Progenitor cell of endocrine pancreas (in vitro differentiated cells): ENCODE measurements at places on chromosomes 5 and 9. TPM values are rescaled to one million over a fixed set of nuclear protein-coding genes. Genes with fewer than 3 reads are reported as not detected.
A peak's percentile ranks its signal among the peaks of the same experiment; 100 is the strongest.

DAPK1 gene
- total RNA-seq: 202 and 228 TPM in 2 replicates

PLPP7 gene
- 3.6 TPM in 2 replicates for total RNA-seq

LHX6 gene
- 1.6 and 3.1 TPM in 2 replicates for total RNA-seq

SREK1 gene
- 122 and 123 TPM in 2 replicates for total RNA-seq

SPOCK1 gene
- total RNA-seq: 32.9 and 41.4 TPM in 2 replicates

SHOC1 gene
- total RNA-seq: not detected in 2 replicates

PCSK5 gene
- 7.3 and 9.8 TPM in 2 replicates for total RNA-seq

FBXL7 gene
- 14.8 and 15.4 TPM in 2 replicates for total RNA-seq

CDC20B gene
- not detected in 2 replicates for total RNA-seq

DNA sequence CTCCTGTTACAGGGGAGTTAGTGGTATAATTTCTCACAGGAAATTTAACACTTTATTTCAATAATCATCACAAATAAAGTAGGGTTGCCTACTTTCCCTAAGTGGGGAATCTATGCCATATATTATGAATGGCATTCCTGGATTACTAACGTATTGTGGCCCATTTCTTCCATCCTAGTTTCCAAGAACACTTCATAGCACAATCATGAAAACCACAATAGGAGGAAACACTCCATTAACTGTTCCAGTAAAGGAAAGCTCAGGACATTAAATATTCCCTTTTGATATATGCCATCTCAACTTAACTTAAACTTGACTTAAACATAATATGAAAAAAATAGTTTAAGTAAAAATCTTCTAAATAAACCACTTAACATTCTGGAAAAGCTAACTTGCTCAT lies 2.1 kb downstream of the CPLANE1 start:
- H3K4me1 ChIP-seq: no peaks in the 10 kb centered on the region
- H3K27ac ChIP-seq: no peak overlapping the region
- H3K4me3 ChIP-seq: peak overlapping the region; percentile 77
- peaks cover 3% of the 10 kb centered on the region for H3K36me3 ChIP-seq
- DNase-seq: no peak

- H3K27ac ChIP-seq: peak overlapping the region; percentile 64
- no peak for DNase-seq
- H3K4me1 ChIP-seq: peaks cover 3% of the 10 kb centered on the region
Observed at GRCh38 chr5:7540736-7541485, 145.0 kb downstream of the ADCY2 start.

- peaks cover 9% of the 10 kb centered on the region for H3K4me1 ChIP-seq
- no peaks in the 10 kb centered on the region for H3K27me3 ChIP-seq
- no peaks in the 10 kb centered on the region for H3K36me3 ChIP-seq
Observed at GRCh38 chr5:118678746-118679145, 309.6 kb downstream of the DTWD2 start.

GRCh38 chr5:113215401-113216060 lies 219.3 kb downstream of the TSSK1B start:
- peaks cover 24% of the 10 kb centered on the region for H3K4me1 ChIP-seq
- peak overlapping the region; percentile 4 for H3K27ac ChIP-seq
- H3K36me3 ChIP-seq: no peaks in the 10 kb centered on the region

- H3K27ac ChIP-seq: no peak overlapping the region
- H3K36me3 ChIP-seq: no peaks in the 10 kb centered on the region
- DNase-seq: no peak
- no peak overlapping the region for H3K4me3 ChIP-seq
- no peaks in the 10 kb centered on the region for H3K27me3 ChIP-seq
Observed at GRCh38 chr5:106307265-106307664, 1363.5 kb downstream of the EFNA5 start.

GRCh38 chr5:171739271-171739670 lies 46.3 kb upstream of the SMIM23 start:
- no peaks in the 10 kb centered on the region for H3K36me3 ChIP-seq
- no peak overlapping the region for H3K4me3 ChIP-seq
- no peaks in the 10 kb centered on the region for H3K4me1 ChIP-seq
- H3K27me3 ChIP-seq: peaks cover 15% of the 10 kb centered on the region
- H3K27ac ChIP-seq: no peak overlapping the region

DNA sequence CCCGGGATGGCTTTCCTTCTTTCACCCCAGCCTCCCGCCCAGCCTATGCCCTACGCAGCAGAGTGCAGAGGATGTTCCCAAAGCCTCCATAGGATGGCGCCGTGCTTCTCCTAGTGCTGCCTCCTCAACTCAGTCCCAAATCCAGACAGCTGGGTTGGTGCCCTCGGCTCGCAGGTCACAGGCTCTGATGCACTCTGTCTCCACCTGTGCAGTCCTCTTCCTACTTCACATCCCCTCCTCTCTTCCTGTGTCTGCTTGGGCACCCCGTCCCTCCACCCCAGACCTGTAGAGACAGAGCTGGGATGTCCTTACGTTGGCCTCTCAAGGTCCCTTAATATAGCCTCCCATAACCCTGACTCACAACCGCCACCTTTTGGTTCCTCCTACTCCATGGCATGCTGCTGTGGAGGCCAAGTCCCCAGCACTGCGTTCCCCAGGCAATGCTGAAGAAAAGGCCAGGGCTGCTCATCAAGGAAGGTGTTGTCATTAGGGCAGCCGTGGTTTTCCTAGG lies 314.4 kb downstream of the GADD45G start:
- DNase-seq: no peak
- peaks cover 16% of the 10 kb centered on the region for H3K27me3 ChIP-seq
- no peaks in the 10 kb centered on the region for H3K36me3 ChIP-seq
- H3K27ac ChIP-seq: peak overlapping the region; percentile 17

DNA sequence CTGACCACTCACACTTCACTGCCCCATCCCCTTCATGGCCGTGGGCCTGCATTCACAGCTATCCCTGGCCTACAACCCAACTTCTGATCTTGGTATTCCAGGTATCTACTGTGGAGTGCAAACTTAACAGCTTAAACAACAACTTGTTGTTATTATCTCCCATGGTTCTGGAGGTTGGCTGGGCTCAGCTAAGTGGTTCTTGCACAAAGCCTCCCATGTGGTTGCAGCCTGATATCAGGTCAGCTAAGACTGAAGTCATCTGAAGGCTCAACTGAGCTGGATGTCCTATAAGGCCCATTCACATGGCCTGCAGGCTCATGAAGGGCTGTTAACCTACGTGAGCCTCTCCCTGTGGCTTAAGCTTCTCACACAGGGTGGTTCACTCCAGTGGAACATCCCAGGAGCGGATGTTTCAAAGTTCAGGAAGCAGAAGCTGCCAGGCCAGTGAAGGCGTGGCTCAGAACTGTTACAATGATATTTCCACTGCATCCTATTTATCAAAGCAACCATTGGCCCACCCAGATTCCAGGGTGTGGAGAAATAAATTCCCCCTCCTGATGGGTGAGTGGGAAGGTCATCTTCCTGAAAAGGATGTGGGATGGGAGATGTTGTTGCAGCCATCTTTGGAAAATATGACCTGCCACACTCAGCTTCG lies 30.0 kb upstream of the TRIO start:
- no peak for DNase-seq
- no peaks in the 10 kb centered on the region for H3K36me3 ChIP-seq
- peaks cover 20% of the 10 kb centered on the region for H3K27me3 ChIP-seq
- no peak overlapping the region for H3K27ac ChIP-seq

GRCh38 chr5:123455640-123456039 lies 32.4 kb upstream of the CEP120 start:
- H3K4me1 ChIP-seq: peaks cover 15% of the 10 kb centered on the region
- no peak for DNase-seq
- no peaks in the 10 kb centered on the region for H3K27me3 ChIP-seq
- H3K4me3 ChIP-seq: no peak overlapping the region

DNA sequence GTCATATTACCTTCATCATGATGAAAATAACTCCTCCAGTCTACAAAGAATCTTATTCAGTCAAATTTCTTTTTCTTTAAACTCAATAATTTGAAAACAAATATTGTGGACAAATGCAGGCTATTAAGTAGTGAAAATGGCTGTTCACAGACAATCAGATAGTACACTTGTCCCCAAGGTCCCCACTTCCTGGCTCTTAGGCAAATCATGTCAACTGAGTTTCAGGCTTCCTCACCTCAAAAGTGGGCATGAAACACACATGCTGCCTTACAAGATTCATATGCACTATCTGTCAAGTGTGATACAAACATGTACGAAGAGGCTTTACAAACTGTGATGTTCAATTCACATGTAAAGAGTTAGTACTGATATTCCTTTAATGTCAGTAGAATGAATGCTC lies 385.2 kb upstream of the SEMA6A start:
- no peak overlapping the region for H3K4me3 ChIP-seq
- no peak overlapping the region for H3K27ac ChIP-seq
- no peaks in the 10 kb centered on the region for H3K27me3 ChIP-seq
- H3K36me3 ChIP-seq: no peaks in the 10 kb centered on the region
- no peak for DNase-seq

DNA sequence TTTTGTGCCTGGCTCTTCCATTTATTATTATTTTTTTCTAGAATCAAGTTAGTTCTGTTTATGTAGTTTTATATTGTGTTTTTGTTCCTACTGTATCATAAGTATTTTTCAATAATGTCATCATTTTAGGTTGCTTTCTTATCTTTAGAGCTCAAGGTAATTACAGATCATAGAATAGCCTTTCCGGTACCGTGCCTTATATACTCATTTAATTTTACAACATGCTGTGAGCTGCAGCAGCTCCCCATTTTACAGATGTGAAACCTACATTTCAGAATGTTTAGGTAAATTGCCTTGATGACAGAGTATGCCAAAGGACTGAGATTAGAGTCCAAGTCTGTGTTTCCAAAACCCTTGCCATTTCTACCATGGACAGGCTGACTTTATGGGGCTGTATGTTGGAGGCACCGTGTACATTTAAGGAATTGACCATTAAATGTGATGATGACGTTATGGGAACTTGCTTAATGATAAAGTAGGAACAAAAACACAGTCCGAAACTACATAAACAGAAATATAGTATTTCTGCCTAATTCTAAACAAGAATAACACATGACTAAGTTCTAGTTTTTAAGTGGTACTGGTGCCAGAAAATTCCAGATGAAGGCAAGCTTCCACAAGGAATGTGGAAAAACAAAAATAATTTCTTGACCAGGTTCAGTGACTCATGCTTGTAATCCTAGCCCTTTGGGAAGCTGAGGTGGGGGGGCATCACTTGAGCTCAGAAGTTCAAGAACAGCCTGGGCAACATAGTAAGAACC lies 97.7 kb downstream of the IQGAP2 start:
- H3K36me3 ChIP-seq: no peaks in the 10 kb centered on the region
- no peak overlapping the region for H3K4me3 ChIP-seq
- H3K27ac ChIP-seq: no peak overlapping the region
- no peaks in the 10 kb centered on the region for H3K4me1 ChIP-seq
- DNase-seq: no peak
- H3K27me3 ChIP-seq: no peaks in the 10 kb centered on the region

DNA sequence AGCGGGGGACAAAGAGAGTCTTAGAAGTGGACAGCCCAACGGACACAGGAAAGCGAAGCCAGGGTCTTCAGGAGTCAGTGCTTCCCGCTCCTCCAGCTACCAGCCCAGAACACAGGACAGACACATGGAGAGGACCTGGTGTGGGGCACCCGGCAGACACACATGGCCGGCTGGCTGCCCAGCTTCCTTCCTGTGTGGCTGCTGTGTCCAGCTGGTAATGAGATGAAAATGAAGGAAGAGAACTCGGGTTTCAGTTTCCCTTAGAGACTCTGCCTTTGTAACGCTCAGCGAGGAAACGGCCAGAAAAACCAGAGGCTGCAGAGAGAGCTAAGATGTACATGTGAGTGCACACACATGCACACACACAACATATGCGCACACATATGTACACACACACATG lies 87.5 kb downstream of the SECISBP2 start:
- no peak for DNase-seq
- H3K27me3 ChIP-seq: no peaks in the 10 kb centered on the region
- H3K36me3 ChIP-seq: peaks cover 10% of the 10 kb centered on the region
- H3K27ac ChIP-seq: no peak overlapping the region

GRCh38 chr5:75089137-75089536 lies 36.8 kb upstream of the GCNT4 start:
- no peak overlapping the region for H3K27ac ChIP-seq
- H3K36me3 ChIP-seq: no peaks in the 10 kb centered on the region
- no peaks in the 10 kb centered on the region for H3K4me1 ChIP-seq
- DNase-seq: no peak
- H3K27me3 ChIP-seq: no peaks in the 10 kb centered on the region
